RKO (cell line): ENCODE measurements at places on chromosomes 6 and 20.
A peak's percentile ranks its signal among the peaks of the same experiment; 100 is the strongest.

DNA sequence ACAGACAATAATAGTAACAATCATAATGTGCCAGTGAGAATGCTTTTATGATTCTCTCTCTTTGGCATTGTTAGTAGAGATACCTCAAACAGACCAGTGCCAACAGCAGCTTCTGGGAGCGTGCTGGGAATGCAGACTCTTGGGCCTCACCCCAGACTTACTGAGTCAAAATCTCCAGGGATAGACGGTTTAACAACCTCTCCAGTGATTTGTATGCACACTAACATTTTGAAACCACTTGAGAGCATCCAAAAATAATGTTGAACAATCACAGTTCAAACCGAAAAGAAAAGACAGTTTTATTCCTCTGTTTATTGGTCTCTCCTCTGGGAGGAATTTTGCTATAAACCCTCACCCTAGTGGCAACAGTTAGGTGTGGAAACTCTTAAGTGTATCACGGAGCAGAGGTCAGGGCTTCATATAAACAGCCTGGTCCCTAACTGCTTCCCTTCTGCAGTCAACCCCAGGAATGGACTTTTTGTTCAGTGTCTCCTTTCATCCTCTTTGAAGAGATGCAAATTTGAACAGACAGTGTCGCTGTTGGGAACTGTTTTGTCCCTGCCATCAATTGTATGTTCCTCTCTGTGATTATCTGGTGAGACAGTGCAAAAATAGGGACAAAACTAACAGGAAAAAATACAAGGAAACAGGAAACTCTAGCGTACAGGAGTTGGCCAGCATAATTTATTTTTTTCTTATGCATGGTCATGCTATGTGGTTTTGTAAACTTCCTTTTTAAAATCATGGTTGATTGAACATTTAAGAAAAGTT, 162.4 kb upstream of the BTBD3 start:
- no peak for DNase-seq

GRCh38 chr6:119170447-119171087, 92.1 kb upstream of the FAM184A start:
- no peak for DNase-seq

- DNase-seq = peak; percentile 43
Measured at GRCh38 chr20:51326201-51326819, 216.2 kb downstream of the NFATC2 start.

GRCh38 chr6:45474376-45474775, 96.6 kb upstream of the SUPT3H start:
- DNase-seq = no peak

DNA sequence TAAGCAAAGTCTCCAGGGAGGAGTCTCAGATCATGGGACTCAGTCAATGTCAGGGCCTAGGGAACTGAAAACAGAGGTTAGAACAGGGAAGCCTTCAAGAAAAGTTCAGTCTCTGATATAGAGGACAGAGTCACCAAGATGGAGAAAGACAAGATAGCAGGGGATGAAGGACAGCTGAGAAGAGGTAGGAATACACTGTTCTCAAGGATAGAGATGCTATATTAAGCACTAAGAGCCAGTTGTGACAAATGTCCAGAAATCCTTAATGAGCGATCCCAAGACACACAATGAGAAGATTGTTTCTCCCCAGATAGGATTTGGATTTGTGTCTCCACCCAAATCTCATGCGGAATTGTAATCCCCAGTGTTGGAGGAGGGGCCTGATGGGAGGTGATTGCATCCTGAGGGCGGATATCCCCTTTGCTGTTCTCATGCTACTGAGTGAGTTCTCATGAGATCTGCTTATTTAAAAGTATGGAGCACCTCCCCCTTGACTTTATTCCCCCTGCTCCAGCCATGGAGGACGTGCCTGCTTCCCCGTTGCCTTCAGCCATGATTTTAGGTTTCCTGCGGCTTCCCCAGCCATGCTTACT, 168.2 kb downstream of the AKAP7 start:
- no peak for DNase-seq

DNA sequence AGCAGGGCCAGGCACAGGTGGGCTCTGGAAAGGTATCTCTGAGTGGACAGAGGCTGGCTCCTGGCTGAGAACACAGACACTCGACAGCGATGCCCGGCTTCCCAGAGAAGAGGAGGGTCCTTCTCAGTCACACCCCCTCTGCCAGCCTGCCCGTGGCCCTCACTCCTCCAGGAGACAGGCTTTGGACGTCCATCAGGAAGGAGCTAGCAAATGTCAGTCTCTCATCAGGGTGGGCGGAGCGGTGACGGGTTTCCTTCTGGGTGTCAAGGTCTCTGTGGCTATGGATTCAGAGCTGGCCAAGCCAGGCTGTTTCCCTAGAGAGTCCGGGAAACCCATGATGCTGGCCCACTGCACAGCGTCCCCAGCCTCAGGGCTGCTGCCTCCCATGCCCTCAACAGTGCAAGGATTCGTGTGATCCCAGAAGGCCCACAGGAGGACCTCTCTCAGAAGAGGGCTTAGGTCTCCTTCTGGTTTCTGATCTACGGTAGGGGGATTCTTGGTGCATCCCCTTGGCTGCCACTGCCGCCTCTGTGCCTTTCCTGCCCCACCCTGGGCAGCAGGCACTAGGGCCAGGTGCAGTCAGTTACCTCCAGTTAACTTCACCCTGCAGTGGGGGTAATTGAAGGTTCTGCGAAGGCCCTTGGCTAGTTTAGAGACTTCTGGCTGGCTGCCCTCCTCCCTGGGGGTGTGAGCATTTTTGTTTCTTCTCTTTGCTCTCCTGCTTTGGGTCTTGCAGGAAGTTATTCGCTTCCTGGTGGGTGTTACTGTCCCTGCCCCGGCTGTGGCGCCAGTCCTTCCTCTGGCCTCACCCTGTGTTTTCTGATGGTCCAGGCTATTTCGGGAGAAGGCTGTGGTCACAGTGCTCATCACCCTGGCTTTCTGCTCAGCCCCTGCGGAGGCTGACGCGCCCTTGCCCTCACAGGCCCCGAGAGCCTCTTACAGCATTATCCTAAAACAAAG, 80.2 kb downstream of the CDH4 start:
- DNase-seq = no peak

- DNase-seq = no peak
Measured at GRCh38 chr6:53464927-53465460, 79.9 kb downstream of the GCLC start.

GRCh38 chr6:97778290-97779038, 495.4 kb upstream of the MMS22L start:
- no peak for DNase-seq

DNA sequence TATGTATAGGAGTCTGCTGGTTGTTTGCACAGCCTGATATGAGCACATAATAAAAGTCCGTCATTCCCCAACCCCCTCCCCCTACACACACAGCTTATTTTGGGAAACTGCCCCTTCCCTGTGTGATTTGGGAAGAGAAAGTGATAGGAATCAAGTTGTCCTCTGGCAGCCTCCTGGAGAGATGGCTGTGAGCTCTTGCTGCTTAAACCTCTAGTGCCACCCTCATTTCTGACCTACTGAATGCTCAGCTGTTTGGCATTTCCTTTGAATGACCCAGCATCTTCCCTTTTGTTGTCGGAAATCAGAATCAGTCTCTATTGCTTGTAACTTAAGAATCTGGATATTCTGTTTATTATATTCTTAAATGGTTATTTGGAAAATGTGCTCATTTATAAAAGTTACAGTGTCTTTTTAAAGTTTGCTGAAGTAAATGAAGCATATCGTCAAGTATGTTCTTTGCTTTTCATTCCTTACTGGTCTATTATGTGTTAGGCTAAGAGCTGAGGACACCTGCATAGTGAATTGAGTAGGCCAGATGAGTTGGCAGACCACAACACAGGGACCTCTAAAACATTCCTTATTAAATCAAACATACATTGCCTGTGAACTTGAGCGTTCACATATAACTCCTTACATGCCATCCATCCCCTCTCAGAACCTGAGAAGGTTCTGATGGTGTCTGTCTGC, 5.5 kb downstream of the RWDD2A start:
- DNase-seq = no peak

DNA sequence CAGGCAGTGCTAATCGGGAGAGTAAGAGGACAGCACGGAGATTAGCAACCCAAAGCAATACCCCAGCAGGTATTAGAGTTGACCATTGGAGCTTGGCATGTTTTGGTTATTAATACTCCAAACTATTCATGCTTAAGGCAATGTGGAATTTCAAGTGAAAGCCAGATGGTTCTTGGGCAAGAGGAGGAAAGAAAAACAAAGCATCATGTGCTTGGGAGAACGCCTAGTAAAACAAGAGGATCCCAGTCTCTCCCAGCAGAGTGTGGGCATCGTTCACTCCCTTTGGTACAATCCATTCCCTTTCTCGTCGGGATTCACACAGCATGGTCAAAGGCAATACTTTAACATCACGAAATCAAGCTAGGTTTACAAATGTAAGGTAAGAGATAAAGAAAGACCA, 349.8 kb downstream of the PRKN start:
- no peak for DNase-seq

- DNase-seq = no peak
Measured at GRCh38 chr20:41638456-41638855, 20.3 kb upstream of the CHD6 start.

DNA sequence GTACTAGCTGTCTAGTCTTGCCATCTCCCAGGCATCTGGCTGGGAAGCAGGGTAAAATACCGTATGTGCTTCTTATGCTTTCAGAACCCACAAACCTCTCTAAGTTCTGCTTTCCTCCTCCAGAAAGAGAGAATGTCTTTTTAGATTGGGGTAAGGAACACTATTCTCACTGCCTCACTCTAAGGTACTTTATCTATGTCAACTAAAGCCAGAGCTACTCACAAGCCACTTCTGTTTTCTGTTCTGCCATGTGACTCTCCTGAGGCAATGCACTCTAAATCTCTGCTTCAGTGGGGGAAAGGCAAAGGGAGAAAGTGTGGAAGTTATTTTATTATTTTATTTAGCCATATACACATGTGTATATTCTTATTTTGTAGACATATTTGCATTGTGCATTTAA, 15.6 kb downstream of the MEP1A start:
- DNase-seq = no peak

DNA sequence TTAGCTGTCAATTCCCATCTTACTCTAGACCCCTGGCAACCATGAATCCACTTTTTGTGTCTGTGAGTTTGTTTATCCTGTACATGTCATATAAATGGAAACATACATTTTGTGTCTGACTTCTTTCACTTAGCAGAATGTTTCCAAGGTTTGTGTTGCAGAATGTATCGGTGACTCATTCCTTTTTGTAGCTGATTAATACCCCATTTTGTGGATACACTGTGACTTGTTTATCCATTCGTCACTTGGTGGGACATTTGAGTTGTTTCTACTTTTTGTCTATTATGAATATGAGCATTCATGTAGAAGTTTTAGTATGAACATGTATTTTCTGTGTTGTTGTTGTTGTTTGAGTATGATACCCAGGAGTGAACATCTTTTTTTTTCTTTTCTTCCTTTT, 21.4 kb downstream of the CDYL start:
- DNase-seq = no peak

- DNase-seq = no peak
Measured at GRCh38 chr6:109628158-109629000, 62.6 kb downstream of the AK9 start.

GRCh38 chr6:135066397-135066796, 11.8 kb upstream of the HBS1L start:
- no peak for DNase-seq

GRCh38 chr20:10986586-10986985, 312.8 kb upstream of the JAG1 start:
- DNase-seq = no peak

GRCh38 chr6:22253955-22254655, 42.7 kb downstream of the PRL start:
- no peak for DNase-seq

GRCh38 chr6:145744619-145745018, 9.3 kb upstream of the EPM2A start:
- no peak for DNase-seq

DNA sequence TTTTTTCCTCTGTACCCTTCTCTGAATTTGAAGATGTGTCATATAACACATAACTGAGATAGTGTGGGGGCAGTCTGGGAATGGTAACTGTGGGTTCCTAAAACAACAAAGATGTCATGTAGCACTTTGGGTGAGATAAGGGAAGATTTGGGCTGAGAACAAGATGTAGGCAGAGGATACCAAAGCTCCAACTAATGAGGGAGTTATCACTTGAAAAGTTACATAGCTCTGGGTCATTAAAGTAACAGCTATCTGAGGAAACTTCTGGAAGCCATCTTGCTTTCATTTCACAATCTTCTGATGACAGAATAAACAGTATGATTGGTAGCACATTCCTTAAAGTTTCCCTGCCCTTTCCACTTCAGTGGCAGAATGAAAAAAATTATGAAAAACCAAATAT, 255.4 kb downstream of the TBX18 start:
- no peak for DNase-seq
